NCI-H524 (cell line): ENCODE measurements at places on chromosomes 4 and X.

DNA sequence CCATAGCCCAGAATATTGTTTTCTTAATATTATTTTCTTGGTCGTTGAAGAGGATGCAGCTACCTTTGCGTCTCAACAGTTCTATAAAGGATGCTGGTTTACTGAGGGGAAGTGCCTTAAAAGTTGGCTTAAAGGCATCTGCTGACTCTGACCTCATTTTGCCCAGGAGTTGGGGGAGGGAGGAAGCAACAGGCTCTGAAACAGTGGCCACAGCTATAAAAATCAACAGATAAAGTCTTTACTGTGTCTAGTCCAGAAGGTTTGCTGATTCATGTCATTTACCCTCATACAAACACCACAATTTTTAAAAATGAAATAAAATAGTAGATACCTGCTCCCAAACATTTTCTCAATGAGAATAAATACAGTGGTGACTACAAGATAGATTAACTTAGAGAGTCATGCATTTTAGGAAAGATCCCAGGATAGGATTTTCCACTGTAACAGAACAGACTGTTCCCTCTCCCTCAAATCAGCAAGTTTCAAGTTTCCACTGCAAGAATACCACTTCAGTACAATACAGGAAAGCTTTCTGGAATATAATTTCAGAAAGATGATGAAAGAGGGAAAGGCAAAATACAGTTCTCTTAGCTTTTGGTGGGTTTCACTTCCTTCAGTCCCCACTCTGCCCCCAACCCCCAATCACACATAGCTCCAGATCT is 1.9 kb downstream of the PHKA1 start:
- DNase-seq, result no peak

- no peak for DNase-seq
Observed at GRCh38 chrX:85627363-85627762, 247.9 kb upstream of the POF1B start.

- no peak for DNase-seq
Observed at GRCh38 chr4:159778298-159778697, 675.4 kb downstream of the RAPGEF2 start.

DNA sequence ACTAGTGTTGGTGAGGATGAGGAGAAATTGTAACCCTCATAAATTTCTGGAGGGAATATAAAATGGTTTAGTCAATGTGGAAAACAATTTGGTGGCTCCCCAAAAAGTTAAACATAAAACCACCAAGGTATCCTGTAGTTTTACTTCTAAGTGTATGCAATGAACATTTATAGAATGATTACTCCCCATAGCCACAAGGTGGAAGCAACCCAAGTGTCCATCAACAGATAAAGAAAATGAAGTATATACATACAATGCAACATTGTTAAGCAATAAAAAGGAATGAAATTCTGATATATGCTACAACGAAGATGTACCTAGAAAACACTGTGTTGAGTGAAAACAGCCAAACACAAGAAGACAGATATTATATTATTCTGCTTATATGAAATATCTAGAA is 569.1 kb upstream of the GRID2 start:
- DNase-seq, result no peak

GRCh38 chr4:93217431-93217830 is 611.1 kb upstream of the ATOH1 start:
- DNase-seq, result no peak

- no peak for DNase-seq
Observed at GRCh38 chr4:181108237-181108636, 1135.0 kb upstream of the TENM3 start.
